ENCODE measurements at places on chromosomes 16 and 17.

GRCh38 chr17:78174870-78175642, 6.7 kb downstream of the SYNGR2 start:
- peak; percentile 54 for DNase-seq

DNA sequence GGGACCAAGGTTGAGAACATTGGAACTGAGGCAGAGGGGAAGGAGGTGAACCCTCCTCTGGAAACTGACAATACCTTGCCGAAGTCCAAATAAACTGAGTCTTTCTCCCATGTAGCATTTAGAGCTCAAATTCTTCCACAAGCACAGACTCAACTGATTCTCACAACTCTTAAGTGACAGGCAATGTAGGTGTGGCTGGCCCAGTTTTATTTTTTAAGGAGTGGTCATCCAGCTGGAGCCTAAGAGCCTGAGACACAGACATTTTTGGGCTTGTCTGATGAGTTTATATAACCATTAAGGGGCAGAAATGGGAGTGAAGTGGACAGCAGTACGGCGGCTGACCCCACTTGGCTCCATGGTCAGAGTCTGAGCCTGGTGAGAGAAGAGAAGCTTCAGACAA, 10.8 kb downstream of the RCVRN start:
- DNase-seq, result no peak

GRCh38 chr17:7133916-7134315, 19.3 kb upstream of the ASGR2 start:
- no peak for DNase-seq

- DNase-seq, result no peak
These were observed 114.5 kb downstream of the COPRS start for GRCh38 chr17:31744511-31744951.

DNA sequence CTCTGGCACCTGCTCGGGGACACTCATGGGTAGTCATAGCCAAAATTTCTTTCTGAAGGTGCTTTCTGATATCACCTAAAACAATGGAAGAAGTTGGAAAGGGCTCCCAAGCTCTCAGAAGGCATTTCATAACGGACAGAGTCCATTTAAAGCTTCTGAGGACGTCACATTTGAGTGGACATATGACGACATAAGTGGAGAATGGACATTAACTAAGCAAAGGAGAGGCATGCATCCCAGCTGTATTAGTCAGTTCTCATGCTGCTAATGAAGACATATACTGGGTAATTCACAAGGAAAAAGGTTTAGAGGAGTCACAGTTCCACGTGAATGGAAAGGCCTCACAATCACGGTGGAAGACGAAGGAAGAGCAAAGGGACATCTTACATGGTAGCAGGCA, 260.2 kb upstream of the DYNLRB2 start:
- no peak for DNase-seq

DNA sequence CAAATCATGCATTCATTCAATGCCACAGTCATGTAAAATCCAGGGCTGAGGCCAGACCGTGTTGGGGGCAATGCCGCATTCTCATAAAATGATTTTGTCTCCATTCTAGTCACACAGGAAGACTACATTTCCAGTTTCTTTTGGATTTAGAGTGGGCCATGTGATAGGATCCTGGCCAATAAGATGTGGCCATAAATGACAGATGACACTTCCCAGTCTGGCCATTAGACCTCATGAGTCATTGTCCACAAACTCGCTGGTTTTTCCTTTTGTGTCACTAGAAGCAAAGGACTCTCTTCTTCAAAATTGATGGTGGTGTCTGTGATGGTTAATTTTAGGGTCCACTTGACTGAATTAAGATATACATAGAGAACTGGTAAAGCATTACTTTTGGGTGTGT, 352.3 kb downstream of the UTP18 start:
- DNase-seq, result no peak

DNA sequence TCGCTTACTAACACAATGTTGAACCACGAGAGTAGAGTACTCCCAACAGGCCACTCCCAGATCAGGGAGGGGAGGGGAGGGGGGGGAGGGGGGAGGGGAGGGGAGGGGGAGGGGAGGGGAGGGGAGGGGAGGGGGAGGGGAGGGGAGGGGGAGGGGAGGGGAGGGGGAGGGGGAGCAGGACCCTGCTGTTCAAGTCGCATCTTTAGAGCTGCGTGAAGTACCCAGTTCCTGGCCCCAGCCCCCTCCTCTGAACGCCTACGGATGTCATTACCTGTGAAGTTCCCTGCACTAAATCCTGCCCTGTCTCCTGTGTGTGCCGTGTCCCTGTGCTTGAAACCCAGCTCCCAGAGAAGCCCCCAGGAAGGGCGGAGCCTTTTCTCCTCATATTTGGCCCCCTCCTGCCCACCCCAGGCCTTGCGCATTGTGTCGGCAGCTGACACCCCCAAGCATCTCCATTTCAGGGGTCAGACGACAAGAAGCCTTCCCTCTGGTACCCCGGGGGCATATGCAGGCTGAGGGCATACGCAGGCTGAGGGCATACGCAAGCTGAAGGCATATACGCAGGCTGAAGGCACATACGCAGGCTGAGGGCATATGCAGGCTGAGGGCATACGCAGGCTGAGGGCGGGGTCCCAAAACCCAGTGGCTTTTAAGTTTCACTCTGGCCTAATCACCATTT, 330.2 kb downstream of the C16orf95 start:
- DNase-seq, result no peak

- no peak for DNase-seq
These were observed 97.5 kb downstream of the AMFR start for GRCh38 chr16:56327929-56328258.

DNA sequence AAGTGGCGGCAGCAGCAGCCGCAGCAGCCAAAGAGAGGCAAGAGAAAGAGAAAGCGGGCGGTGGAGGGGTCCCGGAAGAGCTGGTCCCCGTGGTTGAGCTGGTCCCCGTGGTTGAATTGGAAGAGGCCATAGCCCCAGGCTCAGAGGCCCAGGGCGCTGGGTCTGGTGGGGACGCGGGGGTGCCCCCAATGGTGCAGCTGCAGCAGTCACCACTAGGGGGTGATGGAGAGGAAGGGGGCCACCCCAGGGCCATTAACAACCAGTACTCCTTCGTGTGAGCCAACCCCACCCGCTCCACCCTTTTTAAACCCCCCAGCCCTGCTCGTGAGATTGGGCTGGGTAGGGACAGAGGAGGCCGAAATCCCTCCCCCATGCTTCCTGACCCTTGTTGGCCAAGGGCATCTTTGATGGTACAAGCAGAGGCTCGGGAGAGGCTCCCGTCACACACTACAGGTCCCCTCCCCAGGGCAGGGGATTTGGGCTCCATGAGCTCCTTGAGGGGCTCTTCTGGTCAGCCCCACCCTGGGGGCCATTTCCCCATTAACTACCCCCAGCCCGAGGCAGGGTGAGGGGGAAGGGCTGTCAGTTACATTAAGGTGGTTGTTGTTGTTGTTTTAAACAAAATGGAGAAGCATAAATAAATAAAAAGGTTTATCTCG, 4.6 kb upstream of the ATP2A1 start:
- DNase-seq, result no peak

- no peak for DNase-seq
These were observed 76.6 kb downstream of the PLCG2 start for GRCh38 chr16:81855552-81856153.

- DNase-seq, result no peak
These were observed 4.1 kb upstream of the HOXB9 start for GRCh38 chr17:48630009-48630924.

DNA sequence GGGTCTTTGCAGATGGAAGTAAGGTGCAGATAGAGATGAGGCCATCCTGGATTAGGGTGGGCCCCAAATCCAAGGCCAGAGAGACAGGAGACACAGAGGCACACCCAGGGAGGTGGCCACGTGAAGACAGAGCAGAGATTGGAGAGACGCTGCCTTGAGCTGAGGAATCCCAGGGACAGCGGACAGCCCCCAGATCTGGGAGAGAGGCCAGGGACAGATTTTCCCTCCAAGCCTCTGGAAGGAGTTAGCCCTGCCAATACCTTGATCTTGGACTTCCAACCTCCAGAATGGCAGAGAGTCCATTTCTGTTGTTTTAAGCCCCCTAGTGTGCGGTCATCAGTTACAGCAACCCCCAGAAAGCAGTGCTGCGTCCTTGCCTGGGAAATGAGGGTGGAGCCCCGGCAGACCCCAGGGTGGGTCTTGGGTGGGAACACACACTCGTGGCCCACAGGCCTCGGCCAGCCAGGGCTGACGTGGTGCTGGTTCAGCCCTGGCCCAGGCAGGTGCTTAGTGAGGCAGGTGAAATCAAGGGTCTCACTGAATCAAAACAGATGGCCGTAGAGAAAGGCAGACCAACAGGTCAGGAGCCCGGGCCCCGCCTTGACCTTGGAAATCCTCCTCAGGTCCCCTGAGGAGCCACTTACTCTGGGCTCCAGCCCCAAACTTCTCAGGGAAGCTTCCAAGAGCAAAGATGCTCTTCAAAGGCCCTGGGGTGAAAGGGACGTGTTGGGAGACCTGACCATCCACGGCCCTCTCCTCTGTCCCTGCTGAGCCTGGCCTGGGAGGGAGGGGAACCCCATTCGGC, 169.3 kb downstream of the RBFOX3 start:
- no peak for DNase-seq

GRCh38 chr17:73634629-73635028, 9.6 kb downstream of the SDK2 start:
- no peak for DNase-seq

DNA sequence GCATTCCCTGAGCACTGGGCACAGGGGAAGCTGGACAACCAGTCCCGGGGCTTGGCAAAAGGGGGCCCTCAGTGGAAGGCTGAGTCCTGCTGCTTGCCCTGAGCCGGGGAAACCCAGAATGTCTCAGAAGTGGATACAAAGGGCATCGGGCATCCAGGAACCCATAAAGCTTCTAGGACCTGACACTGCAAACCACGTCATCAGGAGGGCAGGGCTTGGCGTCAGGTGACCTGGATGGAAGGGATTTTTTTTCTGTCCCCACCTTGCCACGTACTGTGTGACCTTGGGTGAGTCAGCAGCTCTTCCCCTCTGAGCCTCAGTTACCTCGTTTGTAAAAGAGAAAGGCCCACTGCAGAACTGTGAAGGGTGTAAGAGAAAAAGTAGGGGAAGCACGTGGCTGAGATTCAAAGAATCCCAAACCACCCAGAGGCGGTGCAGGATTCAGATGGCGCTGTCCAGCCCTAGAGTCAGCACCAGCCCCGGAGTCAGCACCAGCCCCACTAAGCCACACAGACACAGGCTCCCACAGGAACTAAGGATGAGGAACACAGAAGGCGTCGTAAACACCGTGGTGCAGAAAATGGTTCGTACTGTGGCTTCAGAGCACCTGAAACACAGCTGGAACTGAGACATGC, 53.7 kb downstream of the C16orf95 start:
- DNase-seq, result peak; percentile 20

GRCh38 chr17:1058423-1059130, 61.6 kb downstream of the TIMM22 start:
- DNase-seq, result peak; percentile 71

- DNase-seq, result no peak
These were observed 25.4 kb downstream of the ZFP90 start for GRCh38 chr16:68564382-68564985.

DNA sequence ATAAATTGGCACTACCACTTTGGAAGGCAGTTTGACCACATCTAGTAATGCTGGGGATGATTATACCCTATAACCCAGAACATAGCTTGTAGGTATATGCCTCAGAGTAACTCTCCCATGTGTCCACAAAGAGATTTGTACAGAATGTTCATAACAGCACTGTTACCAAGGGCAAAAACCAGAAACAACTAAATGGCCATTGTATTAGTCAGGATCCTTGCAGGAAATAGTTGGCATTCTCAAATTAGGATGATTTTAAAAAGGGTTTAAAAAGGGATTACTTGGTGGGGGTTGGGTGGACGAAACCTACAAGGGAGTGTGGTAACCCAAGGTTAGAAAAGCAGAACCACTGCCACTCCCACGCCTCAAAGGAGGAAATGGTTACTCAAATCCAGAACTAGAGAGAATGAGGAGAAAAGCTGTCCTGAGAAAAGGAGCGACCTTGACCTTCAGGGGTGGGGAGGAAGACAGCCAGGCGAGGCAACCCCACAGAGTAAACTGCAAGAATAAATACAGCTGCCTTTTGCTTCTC, 2.1 kb downstream of the CPPED1 start:
- peak; percentile 40 for DNase-seq

- DNase-seq, result peak; percentile 71
These were observed 3.9 kb downstream of the RAI1 start for GRCh38 chr17:17684906-17685774.

DNA sequence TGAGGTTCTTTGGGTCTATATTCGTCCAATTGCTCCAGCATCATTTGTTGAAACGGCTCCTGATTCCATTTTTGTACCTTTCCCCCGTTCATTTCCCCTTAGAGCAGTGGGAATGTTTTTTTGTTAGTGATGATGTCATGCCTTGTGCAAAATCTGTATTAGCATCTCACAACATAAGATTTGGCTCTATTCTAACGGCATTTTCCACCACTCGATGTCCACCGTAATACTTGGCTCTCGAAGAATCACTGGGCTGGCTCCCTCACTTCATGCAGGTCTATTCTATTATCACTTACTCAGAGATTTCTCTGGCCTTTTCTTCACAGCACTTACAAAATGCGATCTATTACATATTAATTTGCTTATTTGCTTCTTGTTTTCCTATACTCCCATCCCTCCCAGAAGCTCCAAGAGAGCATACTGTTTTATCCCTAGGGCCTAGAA, 571 bp upstream of the NME1 start:
- DNase-seq, result no peak

GRCh38 chr17:28935744-28936460, 15.4 kb downstream of the PHF12 start:
- no peak for DNase-seq

- DNase-seq, result no peak
These were observed 55.3 kb downstream of the NOG start for GRCh38 chr17:56648806-56649205.

GRCh38 chr16:1338119-1338730, 4.8 kb downstream of the BAIAP3 start:
- peak; percentile 70 for DNase-seq

- DNase-seq, result peak; percentile 60
These were observed 28.3 kb downstream of the ZNF276 start for GRCh38 chr16:89749637-89750036.

DNA sequence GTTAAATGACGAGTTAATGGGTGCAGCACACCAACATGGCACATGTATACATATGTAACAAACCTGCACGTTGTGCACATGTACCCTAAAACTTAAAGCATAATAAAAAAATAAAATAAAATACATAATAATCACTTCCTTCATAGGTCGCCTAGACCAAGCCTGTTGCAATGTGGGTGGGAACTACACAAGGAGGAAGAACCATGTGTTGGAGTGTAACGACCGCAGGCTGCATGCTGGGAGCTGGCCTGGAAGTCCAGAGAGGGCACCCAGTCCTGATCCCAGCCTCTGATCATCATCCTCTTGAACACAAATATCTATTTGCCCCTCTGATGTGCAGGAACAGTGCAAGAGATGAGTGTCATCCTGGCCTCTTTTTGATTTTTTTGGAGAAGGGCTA, 224.7 kb upstream of the ASIC2 start:
- no peak for DNase-seq

- DNase-seq, result no peak
These were observed 22.3 kb downstream of the RHBDL3 start for GRCh38 chr17:32287804-32288511.

Measured in stomach (tissue), 19 donors.